ENCODE measurements at places on chromosomes 4 and X.

GRCh38 chr4:147117431-147117830 is 171.8 kb upstream of the TTC29 start:
- no peak for DNase-seq

GRCh38 chr4:119653990-119654389 is 25.4 kb upstream of the PDE5A start:
- DNase-seq: no peak

- DNase-seq: no peak
Observed at GRCh38 chrX:15221321-15221720, 48.6 kb downstream of the ASB9 start.

DNA sequence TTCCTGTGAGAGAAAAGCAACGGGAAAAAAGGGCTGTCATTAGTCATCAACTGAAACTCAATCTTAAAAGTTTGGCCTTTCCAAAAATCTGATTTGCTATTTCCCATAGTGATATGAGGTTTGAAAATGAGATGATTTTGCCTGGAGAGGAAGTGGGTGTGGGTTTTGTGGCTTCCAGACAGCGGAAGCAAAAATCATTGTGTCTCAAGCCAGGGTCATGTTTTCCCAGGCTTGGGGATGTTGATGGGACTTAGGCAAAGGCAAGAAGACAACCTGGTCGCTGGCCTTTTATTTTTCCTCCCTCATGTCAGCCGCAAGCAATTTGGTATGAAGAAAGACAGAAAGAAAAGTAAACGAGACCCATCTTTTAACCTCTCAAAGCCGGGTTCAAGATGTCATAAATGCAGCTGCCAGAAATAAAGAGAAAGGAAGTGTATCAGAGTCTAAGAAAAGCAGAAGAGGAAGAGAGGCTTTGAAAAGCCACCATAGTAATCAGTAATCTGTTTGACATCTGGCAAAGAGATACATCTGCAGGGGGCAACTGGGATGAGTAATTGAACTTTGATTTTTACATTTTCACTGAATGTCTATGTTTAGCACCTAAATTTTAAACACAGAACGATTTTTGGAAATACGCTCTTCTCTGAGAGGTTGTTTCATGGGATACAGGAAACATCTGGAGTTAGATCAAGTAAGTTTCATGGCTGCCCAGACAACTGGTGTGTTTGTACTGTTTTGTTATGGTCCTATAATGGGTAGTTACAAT is 521.6 kb upstream of the SLIT2 start:
- DNase-seq: no peak

- no peak for DNase-seq
Observed at GRCh38 chr4:89751416-89751815, 85.5 kb downstream of the SNCA start.

DNA sequence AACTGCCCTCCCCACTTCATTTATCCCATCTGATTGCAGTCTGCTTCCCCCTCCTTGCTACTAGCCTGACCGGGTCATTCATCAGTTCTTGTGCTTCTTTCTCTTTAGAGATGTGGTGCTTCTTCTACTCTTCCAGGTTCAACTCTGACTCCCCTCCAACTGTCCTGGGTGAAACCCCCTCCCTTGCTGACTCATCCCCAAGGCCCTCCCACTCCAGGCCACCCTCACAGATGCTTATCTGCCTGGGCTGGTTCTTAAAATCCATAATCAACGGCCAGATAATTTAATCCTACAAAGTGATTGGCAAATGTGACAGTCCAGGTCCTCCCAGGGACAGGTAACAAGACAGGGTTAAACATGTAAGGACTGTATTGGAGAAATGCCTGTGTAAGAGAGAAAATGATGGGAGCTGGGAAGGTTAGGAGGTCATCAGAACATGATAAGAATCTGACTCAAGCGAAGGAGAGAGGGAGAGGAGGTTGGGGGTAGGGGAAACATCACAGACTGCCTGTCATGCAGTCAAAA is 182.8 kb upstream of the C1QTNF7 start:
- DNase-seq: no peak

DNA sequence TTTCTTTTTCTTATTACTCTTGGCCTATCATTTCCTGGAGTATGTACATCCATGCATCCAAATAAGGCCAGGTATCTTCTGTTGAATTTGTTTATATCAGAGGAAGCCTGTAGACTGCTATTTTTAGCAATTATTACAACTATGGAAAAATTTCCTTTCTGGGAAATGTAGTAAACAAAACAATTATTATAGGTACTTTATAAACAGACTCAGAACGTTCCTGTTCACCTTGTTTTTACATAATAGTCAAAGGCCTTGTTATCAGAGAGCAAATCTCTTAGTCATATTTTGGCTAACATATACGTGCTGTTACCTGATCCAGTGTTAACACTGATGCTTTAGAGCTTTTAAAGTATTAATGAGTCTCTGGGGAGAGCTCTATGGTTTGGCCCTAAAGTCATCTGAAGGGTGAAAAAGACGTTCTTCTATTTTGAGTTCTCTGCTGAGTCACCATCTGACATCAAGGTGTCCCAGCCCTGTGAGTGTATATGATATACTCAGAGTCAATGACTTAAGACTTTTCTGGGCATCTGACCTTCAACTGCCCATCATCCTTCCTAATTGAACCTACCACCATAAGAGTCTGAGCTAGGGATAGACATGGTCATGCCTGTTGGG is 7.3 kb downstream of the SPARCL1 start:
- DNase-seq: no peak

DNA sequence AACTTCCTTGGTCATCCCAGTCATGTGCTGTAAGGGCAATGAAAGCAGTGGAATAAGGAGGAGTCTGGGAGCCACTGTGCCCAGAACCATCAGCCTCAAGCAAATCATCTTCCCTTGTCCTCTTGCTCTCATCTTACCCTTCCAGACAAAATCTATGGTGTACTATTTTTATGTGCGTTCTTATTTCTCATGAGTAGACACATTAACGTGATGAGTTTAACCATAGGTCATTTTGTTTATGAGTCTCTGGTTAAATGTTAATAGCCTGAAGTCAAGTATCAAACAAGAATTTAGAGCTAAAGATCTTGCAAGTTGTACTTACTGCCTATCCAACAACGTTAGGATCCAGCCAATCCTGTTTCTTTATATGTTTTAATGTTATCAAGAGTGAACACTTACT is 495.3 kb downstream of the SPRY1 start:
- DNase-seq: no peak

- DNase-seq: no peak
Observed at GRCh38 chrX:76921176-76921575, 493.7 kb downstream of the MAGEE1 start.

GRCh38 chr4:122309988-122310626 is 68.7 kb upstream of the ADAD1 start:
- DNase-seq: no peak

DNA sequence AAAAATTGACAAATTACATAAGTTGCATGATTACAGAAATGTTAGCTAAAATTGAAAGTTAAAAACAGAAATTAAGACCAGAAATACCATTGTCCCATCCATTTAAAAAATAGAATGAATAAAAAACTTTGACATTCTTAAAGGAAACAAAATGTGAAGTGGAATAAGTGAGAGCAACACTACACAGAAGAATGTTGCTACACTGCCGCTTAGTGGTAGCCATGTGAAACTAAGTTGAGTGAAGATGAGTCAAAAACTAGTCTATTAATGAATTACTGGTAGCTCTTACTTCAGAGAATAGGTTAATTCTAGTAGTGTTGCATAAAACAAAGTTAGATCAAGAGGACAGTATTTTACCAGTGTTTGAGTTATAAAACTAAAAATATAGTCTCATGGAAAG is 571.0 kb upstream of the KLHL4 start:
- DNase-seq: no peak

GRCh38 chr4:2472187-2472586 is 3.3 kb downstream of the RNF4 start:
- DNase-seq: no peak

- no peak for DNase-seq
Observed at GRCh38 chr4:186757696-186758355, 34.2 kb upstream of the FAT1 start.

GRCh38 chr4:42594888-42595287 is 62.0 kb downstream of the ATP8A1 start:
- no peak for DNase-seq

DNA sequence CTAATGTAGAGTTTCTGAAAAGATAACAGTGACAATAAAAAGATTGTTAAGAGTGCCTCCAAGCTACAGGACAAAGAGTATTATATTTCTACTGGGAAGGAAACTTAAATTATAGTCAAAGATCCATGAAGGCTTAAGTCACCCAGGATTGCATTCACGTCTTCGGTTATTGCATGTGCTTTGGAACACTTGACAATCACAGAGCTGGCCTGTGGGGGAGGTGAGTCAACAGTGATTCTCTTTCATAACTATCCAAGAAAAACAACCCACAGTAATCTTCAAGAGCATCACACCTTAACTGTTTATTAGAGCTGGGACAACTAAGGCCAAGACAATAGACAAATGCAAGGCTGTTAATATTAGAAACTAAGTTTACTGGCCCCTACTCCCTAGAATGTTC is 40.3 kb downstream of the PDGFC start:
- DNase-seq: no peak

- DNase-seq: no peak
Observed at GRCh38 chr4:106486533-106486932, 118.0 kb upstream of the GIMD1 start.

DNA sequence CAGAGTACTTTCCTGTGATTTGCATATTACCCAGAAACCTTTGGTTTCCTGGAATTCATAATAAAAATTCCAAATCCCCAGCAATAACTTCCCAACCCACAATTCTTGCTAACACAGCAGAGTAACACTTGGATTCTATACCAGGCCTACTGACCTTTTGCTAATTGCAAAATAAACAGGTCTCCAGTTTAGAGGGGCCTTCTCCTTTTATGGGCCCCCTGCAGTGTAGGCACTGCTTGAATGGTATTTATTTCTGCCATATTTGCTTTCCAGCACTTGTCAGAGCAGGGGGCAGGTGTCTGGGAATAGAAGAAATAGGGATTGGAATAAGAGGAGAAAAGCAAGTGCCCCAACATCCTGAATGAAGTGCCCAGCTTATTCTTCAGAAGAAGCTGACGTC is 25.3 kb upstream of the GPC3 start:
- no peak for DNase-seq

- DNase-seq: no peak
Observed at GRCh38 chr4:166169111-166169510, 296.1 kb downstream of the TLL1 start.

GRCh38 chrX:21932292-21933002 is 8.1 kb upstream of the SMS start:
- DNase-seq: no peak

- no peak for DNase-seq
Observed at GRCh38 chr4:2781911-2782310, 11.0 kb upstream of the SH3BP2 start.

DNA sequence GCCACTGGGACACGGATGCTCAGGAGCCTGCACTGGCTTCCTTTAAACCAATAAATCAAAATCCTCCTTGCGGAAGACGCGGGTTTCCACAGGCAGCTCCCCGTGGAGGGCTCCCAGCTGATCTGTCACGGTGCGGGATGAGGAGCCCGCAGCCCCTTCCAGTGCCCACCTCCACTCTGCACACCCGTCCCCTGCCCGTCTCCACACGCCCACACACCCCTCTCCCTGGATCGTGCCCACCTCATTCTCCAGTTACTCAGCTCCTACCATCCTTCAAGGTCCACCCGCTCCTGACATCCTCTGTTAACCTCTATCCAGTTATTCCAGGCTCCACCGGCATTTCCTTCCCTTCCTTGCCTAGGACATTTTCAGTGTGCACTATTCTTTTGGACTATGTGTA is 895.9 kb downstream of the TRIML1 start:
- DNase-seq: no peak

DNA sequence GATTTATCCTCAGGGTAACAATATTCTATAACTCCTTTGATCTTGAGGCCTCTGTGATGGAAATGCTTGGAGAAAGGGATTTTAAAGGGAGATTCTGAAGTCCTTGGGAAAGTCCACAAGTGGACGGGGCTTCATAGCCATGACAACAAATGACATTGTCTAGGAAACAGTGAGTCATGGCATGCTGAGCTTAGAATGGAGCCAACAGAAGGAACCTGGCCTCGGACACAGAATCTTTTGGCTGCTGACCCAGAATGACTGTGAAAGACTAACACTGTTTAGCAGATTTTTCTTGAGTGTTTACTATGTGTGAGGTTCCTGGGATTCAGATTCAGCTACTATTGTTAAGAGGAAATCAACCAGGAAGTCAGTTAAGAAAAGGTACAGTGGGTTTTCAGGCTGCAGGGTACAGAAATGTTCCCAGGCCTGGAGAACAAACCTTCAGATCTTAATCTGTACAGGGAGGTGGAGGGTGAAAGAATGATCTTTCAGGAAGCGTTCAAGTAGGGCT is 18.1 kb upstream of the CXCL2 start:
- DNase-seq: no peak

DNA sequence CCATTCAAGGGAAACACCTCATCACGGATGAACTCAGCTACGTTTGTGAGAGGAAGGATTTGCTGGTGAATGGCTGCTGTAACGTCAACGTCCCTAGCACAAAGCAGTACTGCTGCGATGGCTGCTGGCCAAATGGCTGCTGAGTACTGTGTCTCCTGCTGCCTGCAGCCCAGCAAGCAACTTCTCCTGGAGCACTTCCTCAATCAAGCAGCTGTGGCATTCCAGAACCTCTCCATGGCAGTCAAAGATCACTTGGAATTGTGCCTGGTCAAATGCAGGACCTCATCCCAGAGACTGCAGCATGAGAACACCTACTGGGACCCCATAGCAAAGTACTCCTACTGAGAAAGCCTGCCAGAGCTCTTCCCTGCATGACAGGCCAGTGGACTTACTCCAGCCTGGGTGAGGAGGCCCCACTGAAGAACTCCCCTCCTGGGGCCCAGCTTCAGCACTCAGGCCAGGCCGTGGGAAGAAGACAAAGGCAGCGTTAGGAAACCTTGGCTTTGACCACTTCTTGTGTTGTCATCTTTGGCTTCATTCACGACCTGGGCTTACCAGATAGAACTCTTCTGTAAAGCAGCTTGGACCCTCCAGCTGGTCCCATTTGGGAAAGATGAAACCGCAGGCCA is 244.3 kb downstream of the RBMX2 start:
- DNase-seq: no peak

DNA sequence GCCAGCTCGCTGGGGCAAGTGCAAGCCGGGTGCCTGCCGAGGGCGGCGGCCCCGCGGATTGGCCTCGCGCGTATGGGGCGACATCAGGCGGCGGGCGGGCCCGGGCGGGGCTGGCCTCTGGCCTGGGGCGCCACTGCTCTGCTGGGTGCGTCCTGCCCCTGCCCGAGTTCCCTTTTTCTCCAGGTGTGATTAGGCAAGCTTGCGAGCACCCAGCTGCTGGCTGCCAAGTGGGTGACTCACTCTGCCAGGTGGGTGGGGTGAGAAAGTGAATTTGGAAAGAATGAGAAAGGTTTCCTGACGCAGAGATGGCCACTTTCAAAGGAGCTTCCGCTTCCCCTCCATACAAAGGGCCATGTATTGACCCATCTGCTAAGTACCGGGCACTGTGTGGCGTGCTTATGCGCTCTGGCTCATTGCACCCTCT is 32.5 kb downstream of the FGFBP1 start:
- DNase-seq: peak; percentile 19

DNA sequence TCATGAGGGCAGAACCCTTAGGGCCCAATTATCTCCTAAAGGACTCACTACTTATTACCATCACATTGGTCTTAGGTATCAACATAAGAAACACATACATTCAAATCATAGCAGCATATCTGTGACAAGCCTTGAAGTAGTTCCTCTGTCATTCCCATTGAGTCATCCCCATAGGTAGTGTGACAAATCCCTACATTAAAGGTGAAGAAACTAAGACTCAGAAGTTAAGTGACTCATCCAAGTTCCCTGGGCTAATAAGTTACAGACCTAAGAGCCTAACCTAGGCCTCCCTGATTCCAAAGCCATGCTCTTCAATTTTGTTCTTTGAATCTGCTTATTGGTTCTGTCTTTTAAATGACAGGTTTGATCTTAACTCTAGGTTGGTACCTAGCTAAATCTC is 58.2 kb downstream of the CD38 start:
- DNase-seq: no peak
